ENCODE measurements at places on chromosomes 4 and X. TPM values are rescaled to one million over a fixed set of nuclear protein-coding genes. Genes with fewer than 3 reads are reported as not detected.

Gene BMP3
- not detected for total RNA-seq

Gene TMPRSS11B
- not detected for total RNA-seq

Gene ERCC6L
- total RNA-seq, result 0.87 TPM

Gene FAM47A
- total RNA-seq, result not detected

Gene CRMP1
- total RNA-seq, result 59.5 TPM

Gene CT45A2
- total RNA-seq, result not detected

Gene PHKA1
- 5.2 TPM for total RNA-seq

Gene LIAS
- 6.5 TPM for total RNA-seq

Gene GNRHR
- total RNA-seq, result not detected

Gene GABRQ
- not detected for total RNA-seq

Gene SLC6A14
- total RNA-seq, result not detected

Gene TMSB15B
- total RNA-seq, result 6.8 TPM

Gene GIMD1
- total RNA-seq, result not detected

Gene SPANXB1
- not detected for total RNA-seq

Gene MXRA5
- 26.4 TPM for total RNA-seq

Gene CXXC4
- not detected for total RNA-seq
